Stimulated activated CD4-positive, alpha-beta T cell treated with anti-CD3 and anti-CD28 coated beads, Interleukin-15, amount 100 ng/mL, for 48 hours (primary cell): ENCODE measurements at places on chromosomes 13 and 19.
A peak's percentile ranks its signal among the peaks of the same experiment; 100 is the strongest.

- no peak for DNase-seq
These were observed 387.4 kb downstream of the PCDH9 start for GRCh38 chr13:66842766-66843165.

GRCh38 chr19:41367848-41368301, 3.9 kb upstream of the B9D2 start:
- DNase-seq = no peak

DNA sequence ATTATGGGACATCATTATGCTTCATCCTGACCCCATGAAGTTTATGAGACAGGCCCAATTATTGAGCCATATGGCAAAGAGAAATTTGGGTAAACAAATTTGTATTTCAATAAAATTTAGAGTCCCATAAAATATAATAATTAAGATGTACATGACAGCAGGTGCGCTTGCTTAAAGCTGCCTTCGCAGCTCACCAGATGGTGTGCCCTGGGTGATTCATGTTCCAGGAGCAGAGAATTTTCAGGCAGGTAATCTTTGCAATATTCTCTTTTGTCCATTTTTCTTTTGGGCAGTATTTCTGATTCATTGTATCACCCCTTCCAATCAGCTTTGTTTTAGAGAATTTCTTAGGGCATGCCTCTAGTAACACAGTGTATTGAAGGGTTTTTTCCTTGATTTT, 39.5 kb upstream of the WASF3 start:
- DNase-seq = no peak

DNA sequence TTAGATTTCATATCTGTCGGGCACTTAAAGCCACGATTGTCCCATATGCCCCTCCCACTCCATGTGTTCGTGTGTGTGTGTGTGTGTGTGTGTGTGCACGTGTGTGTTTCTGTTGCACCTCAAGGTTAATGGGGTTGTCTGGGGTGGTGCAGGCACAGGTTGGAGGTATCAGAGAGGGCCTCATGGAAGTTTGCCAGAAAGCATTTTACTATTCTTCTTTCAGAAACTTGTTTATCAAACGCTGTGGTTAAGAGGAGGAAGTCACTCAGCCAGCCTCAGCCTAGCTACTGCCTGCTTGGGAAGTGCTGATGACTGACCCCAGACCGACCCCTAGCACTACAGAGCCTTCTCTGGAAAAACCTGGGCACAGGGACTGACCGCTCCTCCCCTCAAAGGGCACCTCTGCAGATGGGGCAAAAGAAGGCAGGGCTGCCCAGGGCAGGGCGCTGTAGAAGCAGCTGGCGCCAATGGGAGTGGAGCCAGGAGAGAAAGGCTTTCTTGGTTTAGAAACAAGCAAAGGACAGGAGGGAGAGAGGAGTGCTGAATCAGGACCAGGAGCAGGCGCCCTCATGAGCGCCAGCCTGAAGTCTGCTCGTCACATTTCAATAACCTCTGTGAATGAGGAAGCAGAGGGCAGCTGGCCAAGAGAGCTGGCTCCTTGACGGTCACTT, 3.9 kb downstream of the SIAH3 start:
- DNase-seq = no peak

GRCh38 chr19:11025997-11026396, 63.3 kb upstream of the LDLR start:
- DNase-seq = no peak

GRCh38 chr13:75399168-75399878, 82.6 kb downstream of the TBC1D4 start:
- no peak for DNase-seq

DNA sequence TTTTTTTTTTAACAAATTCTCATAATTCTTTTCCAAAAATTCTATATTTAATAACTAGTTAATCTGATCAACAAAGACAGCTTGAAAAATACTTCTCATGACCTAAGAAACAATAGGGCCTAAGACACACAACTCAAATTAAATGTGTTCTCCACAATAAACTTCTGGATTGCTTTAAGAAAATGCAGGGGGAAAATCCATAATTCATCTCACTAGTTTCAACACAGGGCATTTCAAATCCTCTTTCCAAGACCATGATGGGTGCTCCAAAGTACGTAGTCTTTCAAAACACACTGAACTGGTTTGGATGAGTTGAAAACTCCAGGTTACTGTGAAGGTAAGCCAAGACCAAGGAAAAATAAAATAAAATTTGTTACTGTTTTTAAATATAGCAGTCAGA, 62.6 kb downstream of the DCLK1 start:
- no peak for DNase-seq

GRCh38 chr13:42875475-42876269, 94.3 kb downstream of the FAM216B start:
- DNase-seq = no peak

GRCh38 chr13:31887286-31887685, 144.3 kb upstream of the FRY start:
- DNase-seq = no peak

DNA sequence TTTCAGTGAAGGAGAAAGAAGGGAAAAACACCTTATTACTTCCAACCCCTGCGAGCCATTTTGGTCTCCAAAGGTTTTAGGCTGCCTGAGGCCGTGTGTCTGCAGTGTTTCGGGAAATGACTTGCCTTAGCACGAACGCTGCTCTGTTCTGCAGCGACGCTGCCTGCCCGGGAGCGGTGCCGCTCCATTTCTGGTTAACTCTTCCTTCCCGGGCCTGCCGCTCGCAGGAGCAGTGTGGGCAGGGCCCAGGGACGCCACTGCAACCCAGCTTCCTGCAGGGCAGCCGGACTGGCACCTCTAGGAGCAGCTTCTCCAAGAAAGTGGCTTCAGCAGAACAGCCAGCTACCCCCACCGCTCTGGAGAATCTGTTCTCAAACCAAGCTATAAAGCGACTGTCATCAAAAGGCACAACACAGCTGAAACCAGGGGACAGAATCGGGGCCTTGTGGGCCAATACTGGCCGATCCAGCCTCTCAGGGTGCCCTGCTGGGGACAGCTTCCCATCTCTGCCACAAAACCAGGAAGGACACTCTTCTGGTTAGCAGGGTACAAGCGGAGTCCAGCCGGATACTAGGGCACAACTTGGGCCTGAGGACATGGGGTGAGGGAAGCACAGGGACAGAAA, 72.2 kb downstream of the KCTD15 start:
- no peak for DNase-seq

DNA sequence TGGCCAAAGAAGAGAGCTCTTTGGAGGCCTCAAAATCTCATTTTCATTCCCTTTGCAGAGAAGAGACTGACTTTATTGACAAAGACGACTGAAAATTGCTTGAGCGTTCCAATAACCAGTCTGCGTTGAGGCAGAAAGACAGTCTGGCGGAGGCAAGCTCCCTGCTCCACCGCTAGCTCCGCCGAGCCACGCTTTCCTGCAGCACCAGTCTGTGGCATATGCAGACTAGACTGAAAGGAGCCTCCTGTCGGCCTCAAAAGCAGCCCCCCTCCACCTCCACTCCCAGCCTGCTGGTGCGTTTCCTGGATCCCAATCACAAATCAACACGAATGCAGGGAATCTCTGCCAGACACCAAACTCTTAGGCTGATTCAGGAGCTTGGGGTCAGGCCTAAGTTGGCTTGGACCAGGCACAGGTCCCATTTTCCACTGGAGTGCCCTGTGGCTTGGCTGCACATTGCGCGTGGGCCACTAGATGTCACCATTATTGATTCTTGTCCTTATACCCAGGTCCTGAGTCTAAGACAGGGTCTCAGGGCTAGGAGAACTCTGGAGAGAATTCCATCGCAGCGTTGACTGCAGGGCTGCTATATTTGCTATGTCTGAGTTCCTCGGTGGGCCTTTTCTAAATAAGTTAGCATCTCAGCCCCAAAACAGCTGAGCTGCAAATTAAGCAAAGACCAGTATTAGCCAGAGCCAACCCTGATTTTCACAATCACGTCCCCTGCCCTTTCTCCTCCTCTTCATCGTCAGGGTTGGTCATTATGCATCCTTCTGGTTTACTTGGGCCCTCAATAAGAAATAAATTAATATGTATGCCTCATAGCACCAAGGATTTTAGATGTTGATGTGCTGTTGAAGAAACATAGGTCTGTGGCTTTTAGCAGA, 5.2 kb upstream of the ZNF507 start:
- DNase-seq = peak; percentile 25

GRCh38 chr13:95233026-95233635, 68.1 kb downstream of the ABCC4 start:
- DNase-seq = no peak

DNA sequence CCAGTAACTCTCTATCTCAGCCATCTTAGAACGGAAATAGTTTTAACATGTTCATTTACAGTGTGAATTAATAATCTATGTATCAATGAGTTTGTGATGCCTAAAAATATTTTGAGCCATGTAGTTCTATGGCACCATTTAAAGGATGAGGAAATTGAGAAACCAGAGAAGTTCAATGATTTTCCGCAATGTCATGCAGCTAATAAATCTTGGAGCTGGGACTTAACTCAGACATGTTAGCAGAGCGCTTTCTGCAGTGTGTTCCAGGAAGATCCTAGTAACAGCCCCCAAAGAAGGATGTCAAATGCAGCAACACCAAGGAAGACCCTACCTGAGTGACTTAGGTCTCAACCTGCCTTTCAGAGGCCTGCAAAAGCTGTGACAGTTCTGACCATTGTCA, 99.3 kb upstream of the RAP2A start:
- DNase-seq = no peak

- DNase-seq = no peak
These were observed 43.3 kb downstream of the INSR start for GRCh38 chr19:7250951-7251350.

GRCh38 chr19:56107626-56108351, 13.3 kb downstream of the ZNF787 start:
- DNase-seq = no peak

DNA sequence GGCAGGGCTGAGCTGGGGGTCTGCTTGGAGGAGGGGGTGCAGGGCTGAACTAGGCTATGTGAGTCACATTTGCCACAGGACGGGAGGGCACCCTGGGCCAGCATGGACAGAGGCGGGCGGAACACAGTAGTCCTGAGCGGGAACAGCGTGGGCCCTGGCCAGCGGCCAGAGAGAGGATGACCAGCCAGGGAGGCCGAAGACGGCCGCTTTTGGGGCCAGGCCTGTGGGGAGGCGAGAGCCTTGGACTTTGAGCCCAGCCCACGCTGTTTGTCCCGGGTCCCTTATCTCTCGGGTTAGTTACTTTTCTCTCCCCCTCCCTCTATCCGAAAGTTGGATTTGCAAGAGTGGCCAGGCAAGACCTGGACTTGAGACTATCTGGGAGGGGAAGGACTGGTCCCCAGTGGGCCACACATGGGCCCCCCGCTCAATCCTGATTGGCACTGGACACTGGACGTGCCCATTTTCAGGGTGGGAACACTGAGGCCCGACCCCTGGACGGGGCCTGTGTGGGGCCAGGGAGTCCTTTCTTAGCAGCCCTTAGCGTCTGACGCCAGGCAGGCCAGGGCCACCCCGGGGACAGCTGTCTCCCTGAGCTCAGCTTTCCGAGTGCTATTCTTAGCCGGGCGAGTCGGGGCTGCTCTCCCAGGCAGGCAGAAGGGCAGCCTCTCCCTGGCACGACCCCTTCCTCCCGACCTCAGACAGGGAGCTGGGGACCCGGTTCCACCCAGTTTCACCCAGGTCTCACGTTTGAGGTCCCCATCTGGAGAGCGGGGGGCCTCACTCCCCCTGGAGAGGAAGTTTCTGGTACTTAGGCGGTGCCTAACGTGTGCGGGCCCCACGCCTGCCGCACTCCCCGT, 833 bp downstream of the GAMT start:
- DNase-seq = no peak

DNA sequence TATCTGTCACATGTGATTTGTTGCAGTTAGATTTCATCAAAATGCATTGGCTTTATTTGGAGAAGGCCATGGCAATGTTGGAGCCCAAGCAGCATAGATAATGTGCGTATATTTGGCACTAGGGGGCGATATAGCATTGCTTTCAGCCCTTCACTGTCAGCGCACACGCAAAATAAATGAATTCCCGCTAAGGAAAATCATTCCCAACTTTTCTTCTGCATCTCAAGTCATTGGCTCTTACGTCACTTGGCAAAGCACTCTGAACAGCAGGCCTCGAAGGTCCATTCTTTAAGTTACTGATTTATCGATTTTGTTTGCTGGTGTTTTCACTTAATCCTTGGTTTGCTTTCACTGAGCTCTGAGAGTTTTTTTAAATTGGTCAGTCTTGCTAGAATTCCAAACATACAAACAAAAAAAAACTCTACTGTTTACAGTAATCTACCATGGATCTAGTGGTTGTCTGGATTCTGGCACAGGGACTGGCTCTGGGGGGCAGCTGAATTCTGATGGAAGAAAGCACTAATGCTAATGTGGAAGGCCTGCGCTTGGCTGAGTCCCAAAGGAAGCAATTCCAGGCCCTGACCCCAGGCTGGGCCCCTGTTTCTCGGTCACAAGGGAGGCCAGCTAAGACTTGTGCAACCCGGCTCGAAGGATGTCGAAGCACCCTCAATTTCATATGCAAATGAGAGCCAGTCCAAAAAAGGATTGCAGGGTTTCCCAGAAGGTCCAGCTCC, 97.7 kb upstream of the IPO5 start:
- DNase-seq = no peak

GRCh38 chr19:907183-907853, 5.7 kb downstream of the R3HDM4 start:
- DNase-seq = no peak

DNA sequence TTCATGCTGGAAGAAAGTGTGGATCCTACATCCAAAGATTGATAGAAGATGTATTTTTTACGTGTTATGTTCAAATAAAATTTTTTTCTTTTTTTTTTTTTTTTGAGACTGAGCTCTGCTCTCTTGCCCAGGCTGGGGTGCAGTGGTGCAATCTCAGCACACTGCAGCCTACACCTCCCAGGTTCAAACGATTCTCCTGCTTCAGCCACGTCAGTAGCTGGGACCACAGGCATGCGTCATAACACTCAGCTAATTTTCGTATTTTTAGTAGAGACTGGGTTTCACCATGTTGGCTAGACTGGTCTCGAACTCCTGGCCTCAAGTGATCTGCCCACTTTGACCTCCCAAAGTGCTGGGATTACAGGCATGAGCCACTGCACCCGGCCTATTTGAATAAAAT, 65.7 kb downstream of the KLF12 start:
- peak; percentile 6 for DNase-seq

- no peak for DNase-seq
These were observed 54.5 kb downstream of the ATP7B start for GRCh38 chr13:51956717-51957116.

DNA sequence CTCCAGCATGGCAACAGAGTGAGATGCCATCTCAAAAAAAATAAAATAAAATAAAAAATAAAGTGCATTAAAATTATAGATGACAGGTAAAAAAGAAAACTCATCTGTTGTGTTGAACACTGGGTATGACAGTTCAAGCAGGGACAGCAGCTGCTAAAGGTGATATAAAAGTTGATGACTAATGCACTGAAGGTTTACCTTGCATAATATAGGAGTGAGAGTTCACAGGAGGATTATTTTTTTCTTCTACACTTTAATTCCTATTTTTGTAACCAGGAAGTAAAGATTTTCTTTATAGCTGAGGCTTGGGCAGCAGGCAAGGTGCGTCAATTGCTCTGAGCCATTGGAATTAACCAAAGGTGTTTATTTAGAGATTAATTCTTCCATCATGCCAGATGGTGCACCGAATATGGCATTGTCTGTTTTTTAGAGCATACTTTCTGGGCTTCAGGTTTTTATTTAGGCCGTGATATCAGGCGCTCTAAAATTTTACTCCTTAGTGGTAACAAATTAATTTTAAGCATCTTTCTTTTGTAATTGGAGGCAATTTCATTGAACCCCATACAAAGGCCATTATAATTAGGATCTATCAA, 337.0 kb upstream of the SLC10A2 start:
- DNase-seq = no peak
